Choroid plexus epithelial cell (primary cell): ENCODE measurements at places on chromosomes 4 and X.

DNA sequence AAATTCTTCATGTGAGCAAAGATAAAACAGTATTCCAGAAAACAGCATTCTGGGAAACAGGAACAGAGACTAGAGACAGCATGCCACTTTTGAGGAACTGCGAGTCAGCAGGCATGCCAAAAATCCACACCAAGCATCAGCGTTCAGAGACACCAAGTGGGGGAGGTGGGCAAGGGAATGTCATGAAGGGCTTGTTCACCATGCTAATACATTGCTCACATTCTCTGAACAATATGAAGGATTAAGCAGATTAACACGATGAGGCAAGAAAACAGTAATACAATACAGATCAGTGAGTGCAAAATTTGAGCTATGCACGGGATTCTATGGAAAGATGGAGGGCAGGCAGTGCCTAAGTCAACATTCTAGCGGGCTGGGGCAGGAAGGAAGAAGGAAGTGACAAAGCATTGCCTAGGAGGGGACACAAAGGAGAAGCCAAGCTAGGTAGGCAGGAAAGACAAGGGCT is 278.3 kb downstream of the FBXW7 start:
- peak; percentile 19 for DNase-seq

DNA sequence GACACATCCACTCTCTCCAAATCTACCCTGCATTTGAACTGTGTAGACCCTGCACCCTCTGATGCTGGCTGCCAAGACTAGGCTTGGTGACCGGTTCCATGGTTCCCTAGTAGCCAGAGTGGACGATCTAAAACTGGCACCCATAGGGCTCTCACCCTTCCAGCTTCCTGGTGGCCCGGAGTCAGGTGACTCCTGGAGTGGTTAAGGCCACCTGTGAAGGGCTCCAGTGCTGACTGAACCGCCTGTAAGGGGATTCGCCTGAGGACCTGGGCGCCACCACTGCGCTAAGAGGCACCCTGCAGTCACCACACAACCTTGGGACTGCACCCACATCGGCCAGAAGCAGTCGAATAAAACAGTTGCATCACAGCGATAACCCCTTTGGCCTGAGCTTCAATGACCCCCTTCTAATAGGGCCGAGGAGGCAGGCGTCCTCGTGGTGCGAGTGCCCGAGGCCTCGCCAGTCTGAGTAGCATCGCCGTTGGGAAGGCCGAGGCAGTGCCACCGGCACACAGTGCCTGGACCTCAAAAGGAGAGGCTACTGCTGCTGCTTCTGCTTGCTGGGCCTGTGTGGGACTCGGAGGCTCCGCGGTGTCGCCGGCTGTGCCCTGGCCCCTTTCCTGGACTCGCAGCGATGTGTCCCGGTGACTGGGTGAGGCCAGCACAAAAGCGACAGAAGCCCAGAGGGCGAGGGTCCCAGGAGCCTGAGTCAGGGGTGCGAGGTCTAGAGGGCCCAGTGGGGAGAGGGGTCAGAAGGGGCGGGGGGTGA is 6.5 kb downstream of the HMX1 start:
- DNase-seq, result no peak

DNA sequence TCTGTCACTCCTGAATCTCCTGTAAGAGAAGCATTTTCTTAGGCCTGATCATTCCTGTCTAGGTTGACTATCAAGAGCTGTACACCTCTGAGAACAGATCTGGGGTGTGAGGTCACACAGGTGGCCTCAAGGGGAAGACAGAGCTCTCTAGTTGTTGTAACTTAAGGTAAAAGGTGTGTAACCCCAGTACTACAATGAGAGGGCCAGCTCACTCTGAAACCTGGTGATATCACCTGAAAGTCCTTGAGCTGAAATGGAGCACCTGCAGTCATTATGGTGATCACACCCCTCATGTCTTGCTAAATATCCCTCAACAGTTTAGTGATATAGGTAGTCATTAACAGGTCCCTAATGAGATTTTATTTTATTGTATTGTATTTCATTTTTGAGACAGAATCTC is 8.8 kb upstream of the FAM9C start:
- no peak for DNase-seq

DNA sequence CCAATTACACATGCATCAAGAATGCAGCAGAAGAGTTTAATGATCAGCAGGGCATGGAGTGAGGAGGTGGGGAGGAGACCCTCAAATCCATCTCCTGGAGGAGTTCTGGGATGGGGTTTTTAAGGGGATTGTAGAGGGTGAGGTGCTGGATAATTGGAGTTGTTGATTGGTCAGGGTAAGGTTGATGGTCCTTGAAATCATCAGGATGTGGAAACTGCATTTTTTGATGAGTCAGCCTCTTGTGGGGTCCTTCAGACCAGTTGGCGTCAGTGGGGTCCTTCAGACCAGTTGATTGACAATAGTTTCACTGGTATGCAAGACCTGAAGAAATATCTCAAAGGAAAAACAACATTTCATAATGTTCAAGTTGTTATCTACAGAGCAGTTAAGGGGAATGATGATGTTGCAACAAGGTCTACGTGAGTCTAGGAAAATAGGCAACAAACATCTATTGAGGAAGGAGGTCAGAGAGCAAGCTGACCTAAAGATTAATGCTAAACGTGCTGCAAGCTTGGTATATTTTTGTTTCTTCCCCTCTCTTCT is 88.3 kb downstream of the NRK start:
- DNase-seq, result peak; percentile 47

- no peak for DNase-seq
Observed at GRCh38 chr4:5192678-5193077, 141.4 kb downstream of the STK32B start.

DNA sequence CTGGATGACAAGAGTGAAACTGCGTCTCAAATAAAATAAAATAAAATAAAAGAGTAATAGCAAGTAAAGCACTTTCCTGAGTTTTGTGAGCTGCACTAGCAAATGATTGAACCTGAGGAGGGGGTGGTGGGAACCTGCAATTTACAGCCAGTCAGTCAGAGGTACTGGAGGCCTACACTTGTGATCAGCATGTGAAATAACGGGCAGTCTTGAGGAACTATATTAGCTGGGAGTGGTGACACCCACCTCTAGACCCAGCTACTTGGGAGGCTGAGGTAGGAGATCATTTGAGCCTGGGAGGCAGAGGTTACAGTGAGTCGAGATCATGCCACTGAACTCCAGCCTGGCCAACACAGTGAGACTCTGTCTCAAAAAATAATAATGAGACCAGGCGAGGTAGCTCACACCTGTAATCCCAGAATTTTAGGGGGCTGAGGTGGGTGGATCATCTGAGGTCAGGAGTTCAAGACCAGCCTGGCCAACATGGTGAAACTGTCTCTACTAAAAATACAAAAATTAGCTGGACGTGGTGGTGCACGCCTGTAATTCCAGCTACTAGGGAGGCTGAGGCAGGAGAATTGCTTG is 537.1 kb upstream of the HTR2C start:
- DNase-seq, result no peak

- no peak for DNase-seq
Observed at GRCh38 chrX:63935835-63936234, 150.8 kb upstream of the ARHGEF9 start.

GRCh38 chr4:94621491-94622080 is 136.2 kb upstream of the BMPR1B start:
- DNase-seq, result peak; percentile 75

DNA sequence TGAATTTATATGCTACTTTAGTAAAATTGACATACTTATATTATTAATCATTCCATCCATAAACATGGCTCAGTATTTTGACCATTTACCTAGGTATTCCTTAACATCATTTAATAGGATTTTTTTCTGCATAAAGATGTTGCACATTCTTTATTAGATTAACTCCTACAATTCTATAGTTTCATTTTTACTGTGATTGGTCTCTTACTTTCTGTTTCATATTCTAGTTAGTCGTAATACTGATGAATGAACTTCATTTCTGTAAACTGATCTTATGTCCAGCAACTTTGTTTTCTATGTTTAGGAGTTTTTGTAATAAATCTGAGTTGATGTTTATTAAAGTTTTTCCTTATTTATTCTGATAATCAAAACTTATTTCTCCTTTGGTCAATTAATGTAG is 278.2 kb upstream of the CXXC4 start:
- DNase-seq, result no peak

DNA sequence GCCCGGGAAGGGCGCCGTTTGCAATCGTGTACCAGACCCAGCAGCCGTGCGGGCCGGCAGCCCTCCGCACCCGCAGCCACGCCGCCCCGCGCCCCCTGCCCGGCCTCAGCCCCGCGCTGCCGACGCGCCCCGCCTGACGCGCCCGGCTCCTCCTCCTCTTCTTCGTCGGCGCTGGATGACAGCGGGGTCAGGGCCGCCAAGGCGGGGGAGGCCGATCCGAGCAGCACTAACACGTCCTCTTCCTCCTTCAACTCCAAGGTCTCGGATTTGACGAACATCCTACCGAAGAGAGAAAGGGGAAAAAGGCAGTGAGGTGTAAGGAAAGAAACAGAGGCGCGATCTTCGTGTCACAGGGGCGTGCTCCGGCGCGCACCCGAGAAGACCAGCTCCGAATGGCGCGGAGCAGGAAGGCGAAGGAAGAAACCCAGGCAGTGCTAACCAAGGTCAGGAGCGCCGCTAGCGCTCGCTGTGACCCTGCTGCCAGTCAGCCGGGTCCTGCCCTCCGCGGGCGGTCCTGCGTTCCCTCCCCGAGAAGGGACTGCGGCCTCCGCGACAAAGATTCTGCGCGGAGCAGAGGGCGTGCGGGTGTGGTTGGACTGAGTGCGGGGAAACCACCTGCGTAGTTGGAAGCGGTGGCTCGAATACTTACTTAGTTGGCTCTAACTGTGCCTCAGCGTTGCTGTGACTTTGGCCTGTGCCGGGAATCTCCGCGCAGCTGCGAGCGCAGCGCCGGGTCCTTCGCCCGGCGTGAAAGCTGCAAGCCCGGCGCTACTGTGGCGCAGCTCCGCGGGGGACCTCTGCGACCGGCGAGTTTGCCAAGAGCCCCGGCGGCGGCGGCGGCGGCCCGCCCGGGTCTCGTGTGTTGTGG is 548 bp downstream of the NEUROG2 start:
- DNase-seq, result peak; percentile 34

DNA sequence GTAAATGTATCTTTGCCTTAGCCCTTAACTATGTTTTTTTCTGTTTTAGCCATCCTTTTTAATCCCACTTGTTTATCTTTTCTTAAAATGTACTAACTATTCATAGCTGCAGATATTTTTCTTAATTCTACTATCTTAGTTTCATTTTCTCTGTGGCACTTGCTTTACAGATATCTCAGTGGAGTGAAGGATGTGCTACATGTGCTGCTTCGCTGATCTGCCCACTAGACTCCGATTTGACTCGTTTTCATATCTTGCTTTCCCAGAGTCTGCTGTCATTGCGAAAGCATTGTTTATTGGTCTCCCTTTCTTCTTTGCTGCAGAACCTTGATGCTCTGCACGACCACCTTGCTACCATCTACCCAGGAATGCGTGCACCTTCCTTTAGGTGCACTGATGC is 30.6 kb downstream of the GUCY1B1 start:
- no peak for DNase-seq

- peak; percentile 60 for DNase-seq
Observed at GRCh38 chr4:13544606-13545393, 492 bp upstream of the NKX3-2 start.

DNA sequence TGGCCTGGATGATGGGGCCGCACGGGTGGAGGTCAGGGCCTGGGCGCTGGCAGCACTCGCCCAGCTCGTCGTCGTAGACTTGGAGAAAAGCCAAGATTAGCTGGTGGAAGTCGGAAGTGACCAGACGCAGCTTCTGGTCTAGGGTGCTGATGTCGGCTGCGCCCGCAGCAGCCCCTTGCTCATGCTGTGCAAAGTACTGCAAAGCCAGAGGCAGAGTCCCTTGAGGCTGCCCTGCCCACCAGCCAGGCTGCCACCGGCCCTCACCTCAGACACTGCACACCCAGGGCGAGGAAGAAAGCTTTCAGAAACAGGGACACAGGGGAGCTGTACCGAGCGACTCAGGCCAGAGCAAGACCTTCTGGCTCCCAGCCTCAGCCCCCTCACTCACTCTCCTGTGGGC is 9.7 kb upstream of the TREX2 start:
- no peak for DNase-seq

DNA sequence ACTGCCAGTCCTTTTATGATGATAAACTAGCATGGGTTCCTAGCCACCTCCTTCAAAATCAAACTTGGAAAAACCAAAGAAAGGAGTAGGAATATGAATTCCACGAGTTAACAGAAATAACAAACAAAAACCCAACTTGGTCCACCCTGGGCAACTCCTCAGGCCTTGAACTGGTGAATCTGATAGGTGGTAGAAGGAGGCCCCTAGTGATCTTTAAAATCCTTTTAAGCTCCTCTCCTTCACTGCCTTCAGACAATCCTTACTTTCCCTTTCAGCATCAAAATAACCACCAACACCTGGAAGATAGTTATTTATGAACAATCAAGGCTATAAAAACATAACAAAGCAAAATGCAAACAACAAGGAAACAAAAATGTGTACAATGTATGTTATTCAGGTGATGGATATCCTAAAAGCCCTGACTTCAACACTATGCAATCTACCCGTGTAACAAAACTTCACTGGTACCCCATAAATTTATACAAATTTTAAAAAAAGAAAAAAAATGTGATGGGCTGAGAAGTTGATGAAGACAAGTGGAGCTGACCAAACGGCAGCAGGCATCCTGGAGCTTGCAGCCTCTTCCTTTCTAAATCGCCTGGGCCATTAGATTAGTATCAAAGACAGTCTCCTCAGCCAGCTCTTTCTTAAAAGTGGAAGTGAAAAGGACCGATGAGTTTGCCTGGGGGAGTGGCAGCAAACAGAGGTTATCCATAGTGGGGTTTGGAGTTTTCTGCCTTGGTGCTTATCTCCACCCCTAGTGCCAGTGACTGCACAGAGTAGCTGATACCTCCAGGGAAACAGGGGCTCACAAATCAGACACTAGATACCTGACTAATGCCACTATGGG is 179.6 kb downstream of the TMA16 start:
- DNase-seq, result no peak

DNA sequence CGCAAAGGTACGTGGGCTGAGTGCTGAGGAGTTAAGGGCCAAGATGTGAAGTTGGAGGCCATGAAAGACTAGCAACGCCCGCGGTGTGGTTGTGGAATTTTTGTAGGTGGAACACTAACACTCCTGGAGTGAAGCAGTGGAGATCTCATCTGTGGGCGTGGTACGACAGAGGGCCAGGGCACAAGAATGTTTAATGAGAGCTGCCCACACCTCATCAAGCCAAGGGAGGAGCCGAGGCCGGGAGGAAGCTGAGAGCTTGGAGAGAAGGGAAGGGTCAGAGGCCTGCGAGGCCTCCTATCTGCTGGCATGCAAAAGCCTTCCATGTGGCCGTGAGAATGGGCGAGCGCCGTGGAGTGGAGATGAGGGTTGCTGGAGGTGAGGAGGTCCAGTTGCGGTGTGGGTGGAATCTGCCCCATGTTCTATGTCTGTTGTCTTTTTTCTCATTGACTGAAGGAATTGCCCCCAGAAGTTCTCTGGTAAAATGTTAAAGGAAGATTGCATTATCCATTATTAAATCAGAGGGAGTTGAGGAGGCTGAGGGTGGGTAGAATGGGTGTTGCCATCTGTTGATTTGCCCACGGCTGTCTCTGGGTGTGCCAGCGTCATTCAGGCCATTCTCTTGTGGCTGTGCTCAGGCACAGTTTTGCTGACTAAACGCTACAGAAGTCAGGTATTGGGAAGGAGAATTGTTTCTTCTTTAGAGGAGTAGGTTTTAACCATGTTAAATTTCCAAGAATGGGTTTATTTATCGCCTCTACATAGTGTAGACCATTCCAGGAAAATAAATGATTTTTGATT is 19.8 kb downstream of the SNX25 start:
- no peak for DNase-seq

- no peak for DNase-seq
Observed at GRCh38 chr4:62274782-62275181, 1074.7 kb downstream of the ADGRL3 start.
